Bone marrow (tissue), 2 donors: ENCODE measurements at places on chromosomes 1 and 21.

DNA sequence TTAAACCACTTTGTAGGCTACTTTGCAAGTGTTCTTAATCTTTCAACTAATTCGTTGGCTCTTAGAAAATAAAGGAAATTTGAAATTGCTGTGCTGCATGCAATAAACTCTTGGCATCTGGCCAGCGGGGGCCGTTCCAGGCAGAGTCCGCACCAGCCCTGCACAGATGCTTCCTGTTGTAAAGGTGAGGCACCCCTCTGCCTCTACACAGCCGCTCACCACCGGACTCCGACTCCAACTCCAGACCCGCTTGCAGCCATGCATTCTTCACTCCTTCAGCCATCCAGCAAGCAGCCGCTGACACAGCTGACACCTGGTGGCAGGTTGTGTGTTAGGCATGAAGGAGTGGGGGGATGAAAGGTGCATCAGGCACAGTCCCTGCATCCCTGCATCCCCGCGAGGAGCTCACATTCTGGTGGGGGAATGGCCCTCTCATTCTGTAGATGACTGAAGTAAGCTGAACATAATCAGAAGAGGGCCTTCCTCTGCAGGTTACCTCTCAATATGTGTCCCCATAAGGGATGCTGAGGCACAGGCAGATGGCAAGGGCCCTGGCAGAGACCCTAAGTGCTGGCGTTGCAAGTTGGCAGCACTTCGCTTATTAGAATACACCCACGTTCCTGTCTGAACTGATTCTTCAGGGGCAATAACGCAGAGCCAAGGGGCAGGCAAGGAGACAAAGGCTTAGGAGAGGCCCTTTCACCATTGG, 56.8 kb downstream of the GLIS1 start:
- DNase-seq: no peak

- peak; percentile 43 for DNase-seq
These were observed 588 bp downstream of the FLVCR1 start for GRCh38 chr1:212858461-212859265.

- no peak for DNase-seq
These were observed 301.7 kb upstream of the KAZN start for GRCh38 chr1:14296795-14297194.

DNA sequence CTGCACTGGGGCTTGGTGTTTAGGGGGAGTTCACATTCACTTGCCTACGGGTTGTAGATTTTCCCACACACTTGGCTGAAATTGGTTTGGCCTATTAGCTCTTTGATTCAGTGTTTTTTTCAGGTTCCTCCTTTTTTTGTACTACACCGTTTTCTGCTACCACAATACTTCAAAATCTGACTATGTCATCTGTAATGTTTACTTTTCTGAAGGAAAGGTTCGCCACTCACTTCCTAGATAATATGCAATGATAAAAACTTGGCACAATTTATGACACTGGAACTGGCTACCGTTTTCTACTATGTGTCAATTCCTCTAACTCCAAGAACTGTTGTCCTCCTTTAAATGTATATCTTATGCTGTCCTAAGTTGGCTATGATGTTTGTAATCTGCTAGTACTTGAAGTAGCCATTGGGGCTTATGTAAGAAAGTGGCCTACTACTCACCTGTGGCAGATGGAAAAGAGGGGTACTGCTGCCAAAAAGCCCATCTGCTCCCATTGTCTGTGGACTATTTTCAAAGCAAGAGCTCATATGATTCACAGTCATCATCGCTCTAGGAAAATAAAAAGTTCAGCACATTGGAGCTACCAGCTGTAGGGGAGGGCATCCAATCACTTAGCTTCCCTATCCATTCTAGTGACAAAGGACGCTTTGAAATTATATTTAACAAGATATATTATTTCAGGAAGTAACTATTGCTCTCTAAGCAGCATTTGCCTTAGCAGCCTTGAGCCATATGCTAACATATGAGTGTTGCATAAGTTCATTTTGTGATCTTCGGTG, 42.4 kb upstream of the BACH1 start:
- peak; percentile 45 for DNase-seq

DNA sequence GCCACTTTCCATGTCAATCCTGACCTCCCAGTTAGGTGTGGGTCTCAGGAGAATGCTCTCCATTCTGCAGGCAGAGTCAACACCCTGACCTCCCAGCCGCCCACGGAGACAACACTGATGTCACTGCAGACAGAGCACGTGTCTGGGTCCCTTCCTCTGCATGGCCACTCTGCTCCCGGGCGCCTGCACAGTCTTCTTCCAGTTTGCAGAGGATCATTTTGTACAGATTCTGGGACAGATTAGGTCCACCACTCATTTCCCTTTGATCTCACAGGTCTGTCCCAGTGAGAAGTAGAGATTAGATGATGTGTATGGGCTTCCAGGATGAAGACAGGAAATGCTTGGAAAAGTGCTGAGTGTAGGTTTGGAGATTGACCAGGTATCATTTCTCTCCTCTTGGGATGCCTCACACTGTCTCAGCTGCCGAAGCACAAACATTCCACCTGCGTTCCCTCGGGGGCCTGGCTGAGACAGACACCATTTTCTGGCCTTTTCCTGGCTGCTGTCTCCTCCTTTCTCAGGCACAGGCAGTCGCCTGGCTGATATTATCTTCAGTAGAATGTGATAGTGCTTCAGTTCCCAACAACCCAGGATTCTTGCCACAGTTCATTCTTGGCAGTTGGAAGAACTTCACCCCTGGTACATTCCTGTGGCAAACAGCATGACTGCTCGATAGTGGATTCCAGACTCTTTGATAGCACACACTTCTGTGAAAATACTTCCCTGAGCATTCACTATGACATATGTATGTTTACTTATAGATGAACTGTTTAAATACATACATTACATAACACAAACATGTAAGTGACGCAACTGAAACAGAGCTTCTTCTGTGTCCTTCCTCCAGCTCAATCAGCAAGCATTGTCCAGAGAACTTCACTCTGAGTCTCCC, 7.9 kb downstream of the MYBPHL start:
- DNase-seq: no peak

DNA sequence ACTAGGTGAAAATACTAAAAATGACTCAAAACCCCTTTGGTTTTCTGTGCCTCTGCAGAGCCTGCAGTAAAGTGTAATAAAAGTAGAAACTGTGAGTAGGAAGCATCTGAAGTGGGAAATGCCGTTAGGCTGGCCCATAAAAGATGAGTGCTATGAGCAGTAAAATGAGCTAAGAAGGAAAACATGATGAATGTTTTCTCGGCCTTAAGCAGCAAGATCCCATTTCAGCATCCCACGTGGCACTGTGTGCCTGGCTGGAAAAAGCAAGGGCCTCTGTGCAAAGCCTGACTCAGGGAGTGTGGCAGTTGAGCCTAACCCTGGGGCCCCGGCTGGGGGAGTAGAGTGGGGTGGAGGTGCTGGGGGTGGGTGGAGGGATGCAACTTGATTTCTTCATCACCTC, 109.5 kb downstream of the TBX15 start:
- no peak for DNase-seq

DNA sequence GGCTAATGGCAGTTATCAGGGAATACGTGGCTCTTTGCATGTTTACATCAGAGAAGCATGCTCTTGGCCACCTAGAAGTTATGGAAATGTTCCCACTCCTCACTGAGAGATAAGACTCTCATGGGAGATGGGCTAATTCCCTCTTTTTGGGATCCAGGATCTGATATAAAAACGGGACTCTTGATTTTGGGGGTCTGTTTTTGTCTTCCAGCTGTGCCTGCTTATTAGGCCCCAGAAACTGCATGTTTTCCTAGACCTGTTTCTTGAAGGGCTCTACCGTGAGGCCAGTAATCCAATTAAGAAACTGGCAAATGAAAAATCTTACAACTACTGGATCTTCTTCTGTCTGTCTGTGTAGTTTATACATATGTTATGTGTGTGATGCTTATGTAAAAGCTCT, 47.0 kb upstream of the PTCH2 start:
- DNase-seq: no peak

DNA sequence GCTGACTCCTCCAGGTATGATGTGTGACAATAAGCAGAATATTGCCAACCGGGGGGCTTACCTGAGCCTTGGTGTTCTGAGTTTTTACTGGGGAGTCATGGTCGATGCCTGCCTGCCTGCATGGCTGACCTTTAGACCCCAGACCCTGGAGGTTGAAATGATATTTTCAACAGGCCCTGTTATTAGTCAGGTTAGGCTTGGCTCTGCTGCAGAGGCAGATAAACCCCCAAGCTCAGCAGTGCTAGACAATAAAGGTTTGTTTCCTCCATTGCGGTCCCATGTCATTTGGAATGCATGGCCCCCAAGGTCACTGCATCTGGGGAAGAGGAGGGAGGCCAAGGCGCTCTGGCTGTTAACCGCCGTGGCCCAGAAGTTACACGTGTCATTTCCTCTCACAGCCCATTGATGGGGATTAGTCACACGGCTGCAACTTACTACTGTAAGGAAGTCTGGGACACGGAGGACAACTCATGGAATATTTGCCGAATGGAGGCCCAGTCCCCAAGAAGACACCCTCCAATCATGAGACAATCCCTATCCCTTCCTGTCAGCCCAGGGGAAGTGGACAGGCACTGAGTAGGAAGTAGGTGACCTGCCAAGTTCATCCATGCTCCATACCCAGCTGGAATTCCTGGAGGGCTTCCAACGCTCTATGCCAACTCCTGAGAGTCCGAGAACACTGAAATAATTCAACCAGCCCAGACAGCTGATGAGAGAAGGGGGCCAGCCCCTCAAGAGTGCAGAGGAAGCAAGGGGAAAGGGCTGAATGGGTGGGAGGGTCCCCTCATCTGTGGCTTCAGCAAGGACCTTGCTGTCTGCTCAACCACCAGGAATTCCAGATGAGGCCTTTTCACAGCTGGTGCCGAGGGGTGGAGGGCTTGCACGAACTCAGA, 97.3 kb downstream of the TAS1R2 start:
- DNase-seq: no peak

DNA sequence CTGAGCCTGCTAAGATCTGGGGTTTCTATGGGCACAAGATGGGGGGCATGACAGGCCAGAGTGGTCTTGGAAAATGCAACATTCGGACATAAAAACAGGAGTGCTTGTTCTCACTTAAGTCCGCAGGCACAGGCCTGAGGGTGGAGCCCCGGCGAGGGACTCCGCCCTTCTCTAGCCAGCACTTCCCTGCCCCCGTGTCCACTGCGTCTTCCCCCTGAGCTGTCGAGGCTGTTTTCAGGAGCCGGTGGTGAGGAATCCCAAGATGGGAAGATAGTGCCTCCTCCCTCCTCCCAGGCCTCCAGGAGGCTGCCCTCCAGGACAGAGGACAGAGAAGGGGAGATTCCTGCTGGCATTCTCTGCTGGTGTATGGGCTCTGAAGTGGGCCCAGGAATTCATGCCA, 105.2 kb downstream of the TLR5 start:
- DNase-seq: no peak

GRCh38 chr1:26067432-26067911, at the start of gene TRIM63:
Gene TRIM63, minus strand, starts transcription at chr1:26067630. Its CDS starts 136 bp downstream, at chr1:26067494.
- no peak for DNase-seq

GRCh38 chr1:43706598-43707189, 642 bp upstream of the ST3GAL3 start:
- DNase-seq: no peak

- no peak for DNase-seq
These were observed 8.8 kb downstream of the UBL4B start for GRCh38 chr1:110120960-110121561.

DNA sequence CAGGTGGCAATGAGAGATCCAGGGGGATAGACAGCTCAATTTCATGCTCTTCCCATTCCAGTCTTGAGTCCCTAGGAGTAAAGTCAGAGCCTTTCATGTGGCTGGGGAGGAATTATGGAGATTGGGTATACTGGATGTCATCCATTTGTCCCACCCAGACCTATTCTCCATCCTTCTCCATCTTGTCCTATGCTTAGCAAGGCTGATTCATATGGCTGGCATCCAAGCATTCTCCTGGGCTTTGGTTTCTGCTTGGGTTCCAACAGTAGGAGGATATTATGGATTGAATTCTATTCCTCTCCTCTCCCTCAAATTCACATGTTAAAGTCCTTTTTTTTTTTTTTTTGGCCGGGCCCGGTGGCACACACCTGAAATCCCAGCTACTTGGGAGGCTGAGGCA, 3.8 kb upstream of the CDC20 start:
- no peak for DNase-seq

GRCh38 chr1:34754964-34755637, at the start of gene GJB5:
Gene GJB5, plus strand, starts transcription at chr1:34755047. Its CDS starts 2,284 bp downstream, at chr1:34757331.
- DNase-seq: no peak
